ENCODE measurements at places on chromosomes 1 and 21.

- peak; percentile 59 for DNase-seq
Observed at GRCh38 chr1:173202424-173203145, 4.5 kb downstream of the TNFSF4 start.

DNA sequence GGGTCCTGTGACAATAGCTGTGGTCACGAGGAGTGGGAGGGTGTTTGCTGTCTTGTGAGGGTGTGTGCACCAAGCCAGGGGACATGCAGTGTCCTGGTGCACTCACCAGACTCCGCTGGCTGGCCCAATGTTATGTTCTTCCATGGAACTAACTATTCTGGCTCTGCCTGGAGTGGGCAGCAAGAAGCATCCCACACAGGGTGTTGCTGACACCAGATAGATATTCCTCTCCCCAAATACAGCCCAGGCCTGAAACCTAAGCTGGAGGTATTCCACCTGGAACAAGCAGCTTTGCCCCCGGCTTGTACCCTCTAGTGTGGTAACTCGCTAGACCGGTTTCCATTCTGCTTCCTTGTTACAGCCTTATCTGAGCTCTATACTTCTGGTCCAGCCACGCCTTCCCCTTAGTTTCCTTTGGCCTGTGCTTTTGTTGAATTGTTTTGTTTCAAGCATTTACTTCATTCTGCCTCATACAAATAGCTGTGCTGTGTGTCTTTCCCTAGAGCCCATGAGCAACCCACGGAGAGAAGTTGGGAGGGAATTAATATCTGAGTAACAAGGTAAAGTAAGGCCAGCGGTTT lies 14.7 kb upstream of the LY9 start:
- DNase-seq: no peak

- no peak for DNase-seq
Observed at GRCh38 chr1:61261595-61261994, 179.2 kb downstream of the NFIA start.

DNA sequence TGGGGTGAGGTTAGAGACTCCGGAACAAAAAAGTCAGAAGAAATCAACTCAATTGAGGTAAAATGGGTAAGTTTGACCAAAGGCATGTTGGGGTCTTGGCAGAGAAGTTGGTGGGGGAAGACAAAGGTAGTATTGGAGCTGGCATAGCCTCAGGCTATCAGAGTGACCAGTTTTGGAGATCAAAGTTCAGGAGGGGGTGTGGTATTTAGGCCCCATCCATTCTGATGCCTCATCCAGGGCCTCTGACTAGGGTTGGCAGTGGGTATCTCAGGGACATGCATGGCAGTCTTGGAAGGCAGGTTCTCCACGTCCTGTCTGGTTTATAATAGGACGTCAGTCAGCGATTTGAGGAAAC lies 73.2 kb upstream of the TRABD2B start:
- DNase-seq: no peak

- DNase-seq: peak; percentile 45
Observed at GRCh38 chr1:10755970-10756521, 40.4 kb downstream of the CASZ1 start.

DNA sequence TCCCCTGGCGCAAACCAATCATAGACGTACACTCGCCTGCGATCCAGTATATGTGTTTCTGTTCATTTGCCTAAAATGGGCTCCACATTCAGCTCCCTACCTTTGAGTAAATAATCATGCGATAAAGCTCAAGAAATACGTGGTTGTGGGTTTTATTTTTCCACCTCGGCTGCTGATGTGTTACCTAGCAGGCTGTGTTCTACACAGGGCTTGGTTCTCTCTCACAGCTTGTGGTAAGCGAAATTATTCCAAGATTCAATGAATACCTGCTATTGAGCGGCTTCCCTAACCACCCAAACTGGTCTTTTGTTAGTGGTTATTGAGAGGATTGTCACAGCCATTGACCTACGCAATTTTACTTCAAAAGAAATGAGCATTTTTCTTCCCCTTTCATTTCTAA lies 180.2 kb downstream of the PBX1 start:
- no peak for DNase-seq

- DNase-seq: no peak
Observed at GRCh38 chr1:54937469-54937868, 43.0 kb upstream of the TMEM61 start.

DNA sequence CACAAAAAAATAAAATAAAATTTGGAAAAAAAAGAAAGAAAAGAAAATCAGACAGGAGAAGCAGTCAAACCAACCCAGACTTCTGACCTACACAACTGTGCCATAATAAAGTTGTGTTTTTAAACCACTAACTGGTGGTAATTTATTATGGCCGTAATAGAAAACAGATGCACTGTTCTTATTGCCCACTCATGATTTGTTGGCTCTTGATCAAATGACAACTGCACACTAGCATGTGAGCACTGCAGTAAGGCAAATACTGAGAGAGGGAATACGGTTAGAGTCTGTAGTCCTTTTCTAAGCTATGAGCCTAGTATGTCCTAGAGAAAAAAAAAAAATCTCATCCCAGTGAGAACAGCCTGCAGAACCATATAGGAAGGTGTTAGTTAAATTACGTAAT lies 61.2 kb upstream of the TNR start:
- no peak for DNase-seq

DNA sequence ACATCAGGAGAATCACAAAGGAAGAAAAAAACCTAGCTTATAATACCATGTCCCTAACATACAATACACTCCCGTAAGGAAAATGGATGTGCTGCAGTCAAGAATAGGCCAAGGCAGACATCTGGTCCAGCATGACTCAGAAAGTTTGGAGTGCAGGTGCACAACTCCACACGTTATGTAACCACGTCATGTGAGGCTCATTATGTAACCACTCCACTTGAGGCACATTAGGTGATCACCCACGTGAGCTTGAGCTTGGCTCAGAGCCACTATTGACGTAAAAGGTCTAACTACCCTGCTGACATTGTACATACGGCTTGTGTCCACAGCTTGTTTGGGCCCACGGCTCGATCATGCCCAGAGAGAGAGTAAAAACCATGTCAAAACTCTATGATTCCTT lies 99.8 kb upstream of the C1orf21 start:
- DNase-seq: peak; percentile 26

- no peak for DNase-seq
Observed at GRCh38 chr1:21639594-21640041, 29.5 kb downstream of the RAP1GAP start.

GRCh38 chr1:87940421-87940820 lies 611.7 kb downstream of the LMO4 start:
- no peak for DNase-seq

- peak; percentile 30 for DNase-seq
Observed at GRCh38 chr1:237736372-237737029, 154.2 kb downstream of the ZP4 start.

DNA sequence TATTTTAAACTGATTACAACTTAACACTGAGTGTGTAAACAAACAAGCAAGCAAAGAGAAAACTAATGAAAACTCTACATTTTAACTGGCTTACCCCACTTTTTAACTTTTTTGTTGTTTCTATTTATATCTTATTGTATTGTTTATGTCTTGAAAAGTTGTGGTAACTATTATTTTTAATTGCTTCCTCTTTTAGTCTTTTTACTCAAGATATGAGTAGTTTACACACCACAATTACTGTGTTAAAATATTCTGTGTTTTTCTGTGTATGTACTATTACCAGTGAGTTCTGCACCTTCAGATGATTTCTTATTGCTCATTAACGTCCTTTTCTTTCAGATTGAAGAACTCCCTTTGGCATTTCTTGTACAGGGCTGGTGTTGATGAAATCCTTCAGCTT lies 4.7 kb upstream of the HHAT start:
- no peak for DNase-seq

DNA sequence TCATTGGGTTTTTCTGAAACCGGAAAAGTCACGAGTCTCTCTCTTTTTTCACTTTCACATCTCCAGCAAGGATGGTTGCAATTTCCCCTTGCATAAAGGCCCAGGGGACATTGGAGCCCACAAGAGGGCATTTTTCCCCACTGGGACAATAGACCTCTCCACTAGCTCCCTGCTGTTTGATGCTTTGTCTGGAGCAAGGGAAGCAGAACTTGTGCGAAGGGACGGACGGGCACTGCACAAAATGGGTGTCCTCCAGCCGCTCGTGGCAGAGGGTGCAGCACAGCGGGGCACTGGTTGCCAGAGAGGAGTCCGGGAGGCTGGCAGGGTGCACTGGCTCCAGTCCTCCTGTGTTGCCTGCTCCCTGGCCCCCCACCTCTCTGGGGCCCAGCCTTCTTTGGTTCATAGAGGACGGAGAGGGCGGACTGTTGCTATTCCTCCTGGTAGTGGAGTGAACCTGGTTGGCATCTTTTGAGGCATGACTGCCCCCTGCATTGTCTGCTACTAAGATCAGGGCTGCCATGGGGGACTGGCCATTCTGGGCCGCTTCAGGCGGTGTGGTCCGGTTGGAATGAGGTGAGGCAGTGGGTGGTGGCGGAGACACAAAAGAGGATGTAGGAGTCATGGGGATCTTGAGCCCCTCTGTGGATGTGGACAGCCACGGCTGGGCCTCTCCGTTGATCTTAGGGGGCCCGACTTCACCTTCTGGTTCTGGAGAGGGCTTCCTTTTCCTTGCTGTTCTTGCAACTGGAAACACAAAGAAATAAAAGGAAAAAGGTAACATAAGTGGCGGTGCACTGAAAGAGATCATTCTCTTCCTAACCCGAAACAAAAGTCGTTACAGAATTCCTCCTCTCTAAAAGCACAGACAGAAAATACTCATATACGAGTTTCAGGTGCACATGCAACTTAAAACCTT lies 2.6 kb downstream of the IRF2BP2 start:
- DNase-seq: peak; percentile 64

GRCh38 chr1:111232134-111232533 lies 4.6 kb downstream of the CHI3L2 start:
- no peak for DNase-seq

- DNase-seq: no peak
Observed at GRCh38 chr1:30731806-30732276, 8.5 kb upstream of the MATN1 start.

DNA sequence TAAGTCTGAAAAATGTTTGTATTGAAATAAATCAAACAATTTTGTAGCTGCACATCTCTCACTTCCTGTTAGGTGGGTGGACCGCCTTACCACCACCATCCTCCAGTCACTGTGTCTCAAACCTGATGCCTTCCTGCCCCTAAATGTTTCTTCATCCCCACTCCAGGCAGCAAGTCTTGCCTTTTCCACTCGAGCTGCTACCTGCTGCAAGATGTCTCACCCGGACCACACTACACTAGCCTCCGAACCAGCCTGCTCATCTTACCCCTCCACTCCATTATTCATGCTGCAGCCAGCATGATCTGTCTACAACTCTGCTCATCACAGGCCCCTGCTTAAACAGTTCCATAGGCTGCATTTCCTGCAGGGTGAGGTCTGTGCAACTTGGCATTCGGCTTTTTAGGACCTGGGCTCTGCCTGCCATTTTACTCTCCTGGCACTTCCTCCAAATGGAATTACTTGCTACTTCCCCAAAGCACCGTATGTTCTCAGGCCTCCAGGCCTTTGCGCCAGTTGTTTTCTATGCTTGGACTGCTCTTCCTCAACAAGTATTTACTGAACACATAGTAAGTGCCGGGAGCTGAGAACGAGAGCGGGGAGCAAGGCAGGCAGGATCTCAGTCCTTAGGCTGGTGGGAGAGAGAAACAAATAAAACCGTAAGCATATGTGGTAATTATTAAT lies 5.2 kb upstream of the SF3A3 start:
- DNase-seq: no peak

- no peak for DNase-seq
Observed at GRCh38 chr1:211737115-211738035, 62.0 kb upstream of the NEK2 start.

DNA sequence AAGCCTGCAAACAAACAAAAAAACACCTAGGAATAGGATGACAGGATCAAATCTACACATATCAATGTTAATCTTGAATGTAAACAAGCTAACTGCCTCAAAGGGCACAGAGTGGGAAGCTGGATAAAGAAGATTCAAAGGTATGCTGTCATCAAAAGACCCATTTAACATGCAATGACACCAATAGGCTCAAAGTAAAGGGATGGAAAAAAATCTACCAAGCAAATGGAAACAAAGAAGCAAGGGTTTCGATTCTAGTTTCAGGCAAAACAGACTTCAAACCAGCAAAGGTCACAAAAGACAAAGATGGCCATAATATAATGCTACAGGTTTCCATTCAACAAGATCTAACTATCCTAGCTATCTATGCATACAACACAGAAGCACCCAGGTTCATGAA lies 16.2 kb upstream of the OR2T10 start:
- DNase-seq: no peak

- no peak for DNase-seq
Observed at GRCh38 chr1:176033881-176034280, 173.2 kb downstream of the COP1 start.

- DNase-seq: no peak
Observed at GRCh38 chr1:231935856-231936255, 309.3 kb downstream of the DISC1 start.

DNA sequence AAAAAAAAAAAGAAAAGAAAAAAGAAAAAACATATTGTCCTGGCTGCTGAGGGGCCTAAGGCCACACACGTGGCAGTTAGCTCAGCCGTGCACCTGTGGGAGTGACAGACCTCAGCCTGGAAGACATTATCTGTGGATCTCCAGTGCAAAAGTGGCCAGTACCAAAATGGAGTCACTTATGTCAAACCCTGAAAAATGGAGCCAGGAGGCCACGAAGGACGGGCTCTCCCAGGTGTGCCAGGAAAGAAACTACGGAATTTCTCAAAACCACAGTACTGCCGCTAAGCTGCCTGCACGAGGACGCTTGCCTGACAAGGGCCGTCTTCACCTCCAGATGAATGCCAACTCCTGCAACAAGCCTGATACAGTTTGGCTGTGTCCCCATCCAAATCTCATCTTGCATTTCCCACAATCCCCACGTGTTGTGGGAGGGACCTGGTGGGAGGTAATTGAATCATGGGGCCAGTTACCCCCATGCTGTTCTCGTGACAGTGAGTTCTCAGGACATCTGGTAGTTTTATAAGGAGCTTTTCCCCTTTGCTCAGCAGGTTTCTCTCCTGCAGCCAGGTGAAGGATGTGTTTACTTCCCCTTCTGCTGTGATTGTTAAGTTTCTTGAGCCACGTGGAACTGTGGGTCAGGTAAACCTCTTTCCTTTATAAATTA lies 5.3 kb upstream of the MIB2 start:
- DNase-seq: no peak

DNA sequence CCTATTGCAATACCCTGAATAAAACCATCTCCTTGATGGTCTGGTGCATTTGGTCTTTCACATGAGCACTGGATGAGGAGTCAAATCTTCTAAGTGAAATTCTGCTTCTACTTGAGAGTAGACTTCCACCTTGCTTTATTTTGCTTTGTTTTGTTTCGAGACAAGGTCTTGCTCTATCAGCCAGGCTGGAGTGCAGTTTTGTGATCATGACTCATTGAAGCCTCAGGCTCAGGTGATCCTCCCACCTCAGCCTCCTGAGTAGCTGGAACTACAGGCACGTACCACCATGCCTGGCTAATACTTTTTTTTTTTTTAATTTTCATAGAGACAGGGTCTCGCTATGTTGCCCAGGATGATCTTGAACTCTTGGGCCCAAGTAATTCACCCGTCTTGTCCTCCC lies 65.8 kb upstream of the F3 start:
- no peak for DNase-seq

GRCh38 chr1:156676114-156676819 lies 940 bp downstream of the NES start:
- DNase-seq: no peak
